NCI-H510A (cell line): ENCODE measurements at places on chromosomes 4 and X.

DNA sequence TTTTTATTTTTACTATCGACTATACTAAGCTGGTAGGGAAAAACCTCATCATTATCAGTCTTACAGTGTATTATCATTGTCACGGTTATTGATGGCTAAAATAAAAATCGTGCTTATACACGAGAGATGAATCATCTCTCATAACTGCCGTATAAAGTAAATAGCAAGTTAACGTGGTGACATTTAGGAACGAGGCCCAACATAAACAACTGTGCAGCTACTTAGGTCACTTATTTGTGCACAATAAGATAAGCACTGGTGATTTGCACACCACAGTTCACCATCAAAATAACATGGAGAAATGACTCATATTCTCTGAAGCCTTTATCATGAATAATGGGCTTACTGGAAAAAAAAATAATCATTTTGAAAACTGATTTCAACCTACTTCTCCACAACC, 482.0 kb upstream of the TENM3 start:
- DNase-seq: no peak

- no peak for DNase-seq
These were observed 961.3 kb downstream of the ADGRL3 start for GRCh38 chr4:62161446-62161845.

GRCh38 chrX:77505227-77505626, 58.0 kb downstream of the FGF16 start:
- no peak for DNase-seq

DNA sequence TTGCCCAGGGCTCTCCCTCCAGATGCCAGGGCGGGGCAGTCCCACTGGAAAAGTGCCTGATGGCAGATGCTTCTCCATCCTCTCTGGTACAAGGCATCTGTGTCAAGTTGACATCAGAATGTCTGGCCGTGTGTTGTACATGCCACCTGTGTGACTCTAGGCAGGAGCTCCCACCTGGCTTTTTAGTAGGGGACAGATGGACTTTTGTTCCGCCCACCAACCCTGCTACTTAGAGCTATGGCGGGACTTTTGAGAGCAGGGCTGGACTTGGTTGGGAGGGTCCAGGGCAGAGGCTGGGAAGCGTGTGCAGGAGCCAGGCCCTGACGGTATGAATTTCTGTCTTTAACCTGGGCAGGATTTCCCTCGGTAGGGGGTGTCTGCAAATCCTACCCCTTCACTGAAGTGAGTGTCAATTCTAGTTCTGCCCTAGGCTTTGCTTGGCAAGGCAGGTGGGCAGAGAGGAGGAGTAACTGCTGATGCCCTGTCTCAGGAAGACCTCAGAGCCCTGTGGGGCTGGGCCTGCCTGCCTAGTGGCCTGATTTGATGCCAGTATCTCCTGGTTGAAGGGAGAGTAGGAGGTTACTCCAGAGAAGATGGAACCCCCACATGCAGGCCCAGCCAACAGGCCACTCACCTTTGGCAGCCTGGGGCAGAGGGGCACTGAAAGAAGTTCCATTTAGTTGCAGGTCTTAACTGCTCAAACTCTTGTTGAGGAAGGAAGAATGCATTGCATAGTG, 99.1 kb downstream of the PJA1 start:
- DNase-seq: no peak

- DNase-seq: no peak
These were observed 64.5 kb downstream of the DKK2 start for GRCh38 chr4:106971636-106972035.

DNA sequence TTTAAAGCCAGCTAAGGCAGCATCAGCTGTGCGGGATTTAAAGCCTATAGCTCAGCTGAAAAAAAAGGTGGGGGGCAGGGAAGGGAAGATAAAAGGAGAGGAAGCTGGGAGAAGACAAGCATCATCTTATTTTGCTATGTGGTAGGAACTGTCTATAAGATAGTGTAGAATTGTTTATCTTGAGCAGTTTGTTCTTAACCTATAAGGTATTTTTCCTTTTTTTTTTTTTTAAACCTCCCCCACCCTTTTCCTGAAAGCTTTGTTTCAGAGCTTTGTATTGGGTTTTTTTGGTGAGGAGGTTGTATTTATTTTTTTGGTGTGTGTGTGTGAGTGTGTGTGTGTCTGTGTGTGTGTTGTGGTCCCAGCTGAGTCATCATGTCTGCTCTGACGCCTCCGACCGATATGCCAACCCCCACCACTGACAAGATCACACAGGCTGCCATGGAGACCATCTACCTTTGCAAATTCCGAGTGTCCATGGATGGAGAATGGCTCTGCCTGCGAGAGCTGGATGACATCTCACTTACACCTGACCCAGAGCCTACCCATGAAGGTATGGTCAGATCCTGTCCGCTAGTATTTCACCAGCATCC, 531 bp downstream of the RUFY3 start:
- peak; percentile 29 for DNase-seq

- DNase-seq: no peak
These were observed 40.0 kb upstream of the ADRA2C start for GRCh38 chr4:3725936-3726870.

DNA sequence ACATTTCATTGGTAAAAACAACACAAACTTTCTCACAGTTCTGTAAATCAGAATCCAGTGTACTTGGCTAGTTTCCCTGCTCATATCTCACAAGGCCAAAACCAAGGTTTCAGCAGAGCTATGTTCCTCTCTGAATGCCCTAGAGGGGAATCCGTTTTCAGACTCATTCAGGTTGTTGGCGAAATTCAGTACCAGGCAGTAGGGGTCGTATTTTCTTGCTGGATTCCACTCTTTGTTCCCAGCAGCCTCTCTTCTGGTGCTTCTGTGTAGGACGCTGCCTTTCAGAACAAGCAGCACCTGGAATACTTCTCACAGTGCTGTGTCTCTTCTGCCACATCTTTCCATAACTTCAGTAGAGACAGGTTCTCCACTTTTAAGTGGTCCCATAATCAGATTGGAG, 351.9 kb downstream of the PCDH18 start:
- no peak for DNase-seq

GRCh38 chr4:68724426-68724825, 54.0 kb upstream of the UGT2B15 start:
- peak; percentile 11 for DNase-seq

- peak; percentile 66 for DNase-seq
These were observed 342.4 kb downstream of the BCOR start for GRCh38 chrX:39755143-39756032.

DNA sequence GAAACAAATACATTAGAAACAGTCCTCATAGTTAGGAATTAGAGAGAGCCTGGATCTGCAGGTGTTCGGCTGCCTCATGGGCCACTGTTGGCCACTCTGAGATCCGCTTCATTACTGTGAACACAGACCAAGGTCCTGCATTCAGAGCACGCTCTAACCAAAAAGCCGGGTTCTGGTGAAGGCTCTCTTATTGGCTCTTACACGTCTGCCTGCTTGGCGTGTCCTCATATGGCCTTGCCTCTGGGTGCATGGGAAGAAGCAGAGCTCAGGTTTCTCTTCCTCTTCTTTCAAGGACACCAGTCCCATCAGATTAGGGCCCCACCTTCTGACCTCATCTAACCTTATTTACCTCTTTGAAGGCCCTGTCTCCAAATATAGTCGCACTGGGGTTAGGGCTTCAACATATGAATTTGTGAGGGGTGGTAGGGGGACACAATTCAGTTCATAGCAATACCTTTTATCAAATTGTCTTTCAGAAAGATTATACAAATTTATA, 37.1 kb upstream of the ELF2 start:
- DNase-seq: peak; percentile 50

DNA sequence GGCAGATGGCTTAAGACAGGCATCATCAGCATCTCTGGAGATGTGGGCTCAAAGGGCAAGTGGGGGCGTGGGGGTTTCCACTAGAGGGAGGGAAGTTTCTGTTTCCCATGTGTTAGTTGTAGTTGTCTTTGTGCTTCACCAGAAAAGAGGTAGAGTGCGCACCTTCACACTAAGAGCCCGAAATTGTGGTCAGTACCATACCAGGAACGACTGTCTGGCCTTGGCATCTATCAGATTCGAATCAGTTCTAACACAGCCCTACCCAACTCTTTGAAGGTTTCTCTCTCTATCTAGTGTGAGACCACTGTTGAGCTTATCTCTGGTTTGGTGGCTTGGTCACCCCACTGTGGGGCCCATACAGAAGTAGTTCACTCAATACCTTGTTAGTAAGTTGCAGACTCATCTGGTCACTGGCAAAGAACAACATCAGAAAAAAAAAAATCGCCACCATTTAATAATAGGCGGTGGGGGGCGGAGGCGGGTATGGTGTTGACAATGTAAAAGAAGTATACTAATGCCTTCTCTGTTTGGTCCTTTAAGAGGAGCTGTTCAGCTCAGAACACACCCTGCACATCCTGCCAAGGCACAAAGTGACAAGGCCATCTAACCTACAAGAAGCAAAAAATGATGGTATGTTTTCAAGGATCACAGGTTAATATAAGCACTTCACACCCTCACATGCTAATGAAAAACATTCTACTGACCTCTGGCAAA, 71.1 kb downstream of the NYX start:
- no peak for DNase-seq

GRCh38 chr4:3871181-3871852, 105.1 kb downstream of the ADRA2C start:
- no peak for DNase-seq

GRCh38 chr4:184250795-184251669, 33.4 kb upstream of the ENPP6 start:
- no peak for DNase-seq

DNA sequence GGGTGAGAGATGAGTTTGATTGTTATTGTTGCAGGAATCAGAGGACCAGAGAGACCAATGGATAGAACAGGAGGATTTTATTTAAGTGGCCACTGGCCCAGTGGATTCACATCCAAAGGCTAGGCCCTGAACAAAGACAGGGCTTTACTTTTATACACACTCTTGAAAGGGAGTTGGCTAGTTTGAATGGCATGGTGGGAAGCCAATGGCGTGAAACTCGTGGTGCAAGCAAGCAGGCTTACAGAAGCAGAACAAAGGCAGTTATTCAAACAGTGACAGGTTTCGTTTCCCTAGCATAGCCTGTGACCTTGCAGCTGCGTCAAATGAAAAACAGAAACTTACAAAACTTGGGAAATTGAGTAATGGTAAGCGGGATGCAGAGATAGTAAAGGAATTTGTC, 110.2 kb upstream of the PRDX4 start:
- DNase-seq: no peak

GRCh38 chr4:115121351-115122043, 8.1 kb upstream of the NDST4 start:
- no peak for DNase-seq

DNA sequence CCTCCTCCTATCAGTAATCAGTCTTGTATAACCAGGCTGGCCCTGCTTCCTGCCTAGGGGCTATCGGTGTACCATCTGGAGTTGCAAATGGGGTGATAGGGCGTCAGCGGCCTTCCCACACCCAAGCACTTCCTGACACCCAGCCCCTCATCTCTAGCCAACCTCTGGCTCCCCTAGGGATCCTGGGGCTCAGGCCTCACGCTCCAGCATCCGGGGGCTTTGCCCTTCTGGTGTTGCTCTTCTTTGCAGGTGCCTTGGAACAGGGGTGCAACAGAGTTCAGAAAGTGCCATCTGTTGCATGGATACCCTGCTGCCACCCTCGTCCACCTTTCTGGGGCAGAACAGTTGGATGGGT, 4.1 kb downstream of the IL9R start:
- no peak for DNase-seq

DNA sequence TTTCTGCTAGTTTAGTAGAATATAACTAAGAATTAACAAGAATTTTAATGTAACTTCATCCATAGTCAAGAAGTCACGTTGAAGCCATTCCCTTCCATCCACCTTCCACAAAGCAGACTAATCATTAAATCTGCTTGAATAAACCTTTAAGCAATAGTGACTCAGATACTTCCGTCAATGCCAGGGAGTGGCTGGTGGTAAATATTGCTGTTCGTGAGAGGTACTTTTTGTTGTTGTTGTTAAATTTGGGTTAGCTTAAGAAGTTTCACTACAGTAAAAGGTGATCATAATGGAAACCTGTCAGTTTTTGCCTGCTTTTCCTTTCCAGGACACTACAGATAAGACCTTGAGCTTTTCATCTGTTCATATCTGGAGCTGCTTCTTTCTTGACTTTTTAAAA, 316.3 kb downstream of the TMA16 start:
- DNase-seq: no peak

DNA sequence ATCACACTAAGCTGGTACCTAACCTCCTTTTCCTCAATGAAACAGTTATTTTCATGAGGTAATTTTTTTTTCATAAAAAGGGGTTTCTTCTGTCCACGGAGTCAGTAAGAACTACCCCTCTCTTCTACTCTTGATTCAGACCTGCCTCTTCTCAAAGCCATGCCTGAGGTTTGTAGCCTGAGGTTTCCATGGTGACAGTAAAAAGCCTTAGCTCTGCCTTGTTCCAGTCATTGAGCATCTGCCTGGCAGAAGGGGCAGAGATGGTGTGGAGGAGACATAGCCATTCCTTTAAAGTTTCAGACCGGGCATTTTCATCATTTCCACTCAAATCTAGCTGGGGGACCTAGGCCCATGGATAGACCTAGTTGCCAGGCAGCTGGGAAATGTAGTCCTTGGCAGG, 135.5 kb downstream of the REPS2 start:
- DNase-seq: no peak

DNA sequence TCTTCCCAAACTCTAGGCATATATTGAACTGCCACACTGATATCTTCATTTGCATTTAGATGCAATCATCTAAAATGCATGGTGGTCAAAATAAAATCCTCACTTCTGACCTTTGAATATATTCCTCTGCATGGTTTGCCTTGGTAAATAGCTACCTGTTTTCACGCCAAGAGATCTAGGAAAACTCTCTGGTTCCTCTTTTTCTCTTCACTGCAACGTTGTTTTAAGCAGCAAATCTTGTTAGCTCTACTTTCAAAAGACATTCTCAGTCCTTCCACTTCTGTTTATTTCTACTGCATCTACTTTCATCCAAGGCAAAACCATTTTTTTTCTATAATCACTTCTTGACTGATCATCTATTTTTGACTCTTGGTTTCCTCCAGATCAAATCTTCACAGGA, 1001.6 kb upstream of the GRID2 start:
- no peak for DNase-seq

DNA sequence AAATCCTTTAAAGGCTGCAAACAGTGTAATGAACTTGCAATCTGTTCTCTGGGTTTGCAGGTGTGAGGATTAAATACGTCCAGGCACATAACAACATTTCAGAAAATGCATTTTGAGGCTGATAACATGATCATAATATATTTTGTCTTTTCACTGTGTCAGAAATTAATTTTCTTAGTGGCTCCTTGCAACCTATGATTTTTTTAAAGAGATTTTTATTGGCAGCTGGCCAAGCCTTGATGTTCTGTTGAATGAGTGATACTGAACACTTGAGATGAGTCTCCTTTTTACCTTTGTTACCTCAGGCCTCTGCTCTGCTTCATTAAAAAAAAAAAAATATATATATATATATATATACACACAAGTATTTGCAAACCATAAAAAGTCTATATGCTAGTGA, 68.2 kb upstream of the TENM3 start:
- no peak for DNase-seq

GRCh38 chr4:175215208-175215607, 297.1 kb downstream of the ADAM29 start:
- no peak for DNase-seq

GRCh38 chrX:40845331-40845911, 110.1 kb upstream of the MED14 start:
- no peak for DNase-seq

- no peak for DNase-seq
These were observed 4.1 kb downstream of the ATP1B4 start for GRCh38 chrX:120365968-120366367.

- peak; percentile 4 for DNase-seq
These were observed 24.8 kb upstream of the EOLA2 start for GRCh38 chrX:149962859-149963757.
